ENCODE measurements at places on chromosomes 5 and 9.

DNA sequence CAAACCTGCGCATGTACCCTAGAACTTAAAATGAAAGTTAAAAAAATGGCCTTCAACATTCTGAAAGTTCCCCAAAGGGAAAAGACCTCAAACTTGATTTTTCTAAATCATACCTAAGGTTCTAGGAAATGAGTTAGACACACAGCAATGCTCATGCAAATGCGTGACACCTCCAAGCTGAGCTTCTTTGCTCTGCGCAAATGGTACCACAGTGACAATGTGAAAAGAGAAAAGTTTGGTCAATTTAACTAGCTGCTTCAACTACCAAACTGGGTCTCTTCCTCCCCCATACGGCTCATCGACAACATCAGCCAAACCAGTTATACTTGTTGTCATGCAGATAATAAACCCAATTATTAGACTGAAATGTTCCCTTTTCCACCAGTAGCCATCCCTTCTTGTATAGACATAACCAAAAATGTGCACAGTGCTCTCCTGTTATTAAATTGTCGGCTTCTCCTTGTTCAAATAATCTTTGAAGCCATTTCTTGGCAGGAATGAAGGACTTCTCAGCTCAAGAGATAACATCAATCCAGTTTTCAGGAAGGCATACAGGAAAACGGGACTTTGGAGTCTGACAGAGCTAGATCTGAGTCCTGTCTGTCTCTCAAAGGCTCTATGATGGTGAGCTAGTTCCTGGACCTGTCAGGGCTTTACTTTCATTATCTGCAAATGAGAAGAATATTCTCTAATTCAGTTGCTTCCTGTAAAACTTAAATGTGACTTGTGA is 185.6 kb upstream of the NR3C1 start:
- DNase-seq, result no peak

DNA sequence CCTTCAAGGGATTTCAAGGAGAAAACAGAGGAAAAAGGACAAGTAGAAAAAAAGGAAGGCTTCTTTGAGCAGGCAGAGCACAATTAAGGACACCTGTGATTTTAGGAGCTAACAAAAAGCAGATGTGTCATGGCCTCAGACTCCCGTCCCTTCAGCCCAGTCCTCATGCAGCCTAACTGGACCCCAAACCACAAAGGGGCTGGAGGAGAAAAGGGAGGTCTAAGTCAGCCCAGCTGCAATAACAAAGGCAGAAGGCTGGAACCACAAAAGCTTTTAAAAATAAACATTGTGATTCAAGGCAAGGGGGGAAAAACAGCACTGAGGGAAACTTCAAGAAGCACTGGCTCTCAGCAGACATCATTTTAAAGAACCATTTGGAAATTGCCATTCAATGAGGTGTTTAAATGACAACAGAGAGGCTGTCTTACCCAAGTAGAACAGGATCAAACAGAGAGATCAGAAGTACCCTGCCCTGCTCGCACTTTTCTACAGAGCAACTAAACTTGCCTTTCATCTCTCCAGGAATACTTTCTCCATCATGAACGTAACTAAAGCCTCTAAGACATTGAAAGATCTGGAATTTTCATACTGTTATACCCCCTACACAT is 89.3 kb downstream of the SEMA5A start:
- no peak for DNase-seq

GRCh38 chr9:69997524-69997923 is 46.1 kb upstream of the MAMDC2 start:
- DNase-seq, result no peak

DNA sequence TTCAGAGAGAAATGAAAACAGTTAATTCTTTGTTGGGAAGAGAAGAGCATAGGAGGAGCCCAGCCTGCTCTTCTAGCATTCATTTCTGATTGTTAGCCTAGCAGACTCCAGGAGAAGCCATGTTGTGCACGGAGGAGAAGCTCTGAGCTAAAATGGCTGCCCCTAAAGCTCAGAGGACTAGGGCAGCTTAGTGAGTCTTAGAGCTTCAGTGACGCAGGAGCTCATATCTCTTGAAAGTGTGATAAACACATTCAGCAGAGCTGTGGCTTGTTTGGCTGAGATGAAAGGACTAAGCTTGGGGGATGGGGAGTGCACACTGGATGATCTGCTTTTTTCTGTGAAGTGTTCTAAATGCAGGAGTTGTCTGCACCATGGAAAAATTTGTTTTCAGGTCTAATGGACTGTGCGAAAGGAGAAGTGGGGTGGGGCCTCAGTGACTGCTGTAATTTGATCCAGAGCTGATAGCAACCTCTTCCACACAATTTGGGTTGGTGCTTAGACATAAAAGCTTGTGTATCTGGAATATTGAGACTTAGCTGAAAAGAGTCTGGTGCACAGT is 58.5 kb downstream of the ZNF462 start:
- DNase-seq, result no peak

- DNase-seq, result no peak
Observed at GRCh38 chr5:130992621-130993020, 172.4 kb downstream of the HINT1 start.

GRCh38 chr5:172493906-172494305 is 39.6 kb upstream of the SH3PXD2B start:
- no peak for DNase-seq

DNA sequence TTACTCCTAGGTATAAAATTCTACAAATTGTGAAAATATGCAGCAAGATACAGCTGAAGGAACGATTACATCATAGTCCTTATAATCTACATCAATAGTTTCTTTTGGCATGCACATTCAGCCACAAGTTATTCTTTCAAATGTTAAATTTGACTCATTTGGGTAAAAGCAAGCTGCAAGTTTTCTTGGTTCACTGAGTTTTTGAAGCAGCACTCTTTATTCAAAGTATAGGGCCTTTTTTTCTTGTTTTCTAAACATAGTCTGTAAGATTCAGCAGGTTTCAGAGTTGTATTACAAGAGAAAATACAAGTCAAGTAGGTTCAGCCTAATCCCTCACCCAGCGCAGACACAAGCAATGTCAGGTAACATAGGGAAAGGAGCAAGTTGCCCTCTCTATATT is 981.5 kb downstream of the PTPRD start:
- DNase-seq, result no peak

DNA sequence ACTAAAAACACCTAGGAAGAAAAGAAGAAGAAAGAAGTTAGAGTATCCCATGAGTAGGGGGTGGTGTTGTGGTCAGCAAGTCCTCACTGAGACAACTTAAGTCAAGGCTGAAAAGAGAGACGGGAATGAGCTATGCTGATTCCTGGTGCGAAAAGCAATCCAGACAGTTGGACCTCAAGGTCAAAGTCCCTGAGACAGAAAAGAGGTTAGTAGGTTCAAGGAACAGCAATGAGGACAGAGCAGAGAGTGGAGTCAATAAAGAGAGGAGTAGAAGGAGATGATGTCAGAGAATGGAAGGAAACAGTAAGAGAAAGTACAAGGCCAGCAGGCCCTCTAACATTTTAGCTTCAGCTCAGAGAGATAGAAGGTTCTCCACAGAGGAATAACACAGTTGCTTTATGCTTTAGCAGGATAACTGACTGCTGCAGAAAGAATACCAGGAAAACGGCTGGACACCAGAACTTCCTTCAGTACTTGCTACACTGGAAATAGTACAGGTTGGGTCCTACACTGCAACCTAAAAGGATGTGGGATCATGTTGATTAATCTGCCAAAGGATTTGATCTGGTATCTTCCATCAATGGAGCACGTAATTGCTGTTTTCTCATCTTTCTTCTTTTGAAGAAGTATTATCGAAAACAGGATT is 43.6 kb downstream of the GNAQ start:
- DNase-seq, result no peak

- DNase-seq, result no peak
Observed at GRCh38 chr5:122680623-122681350, 94.1 kb upstream of the SNX2 start.

- no peak for DNase-seq
Observed at GRCh38 chr5:4643190-4643589, 496.9 kb upstream of the ADAMTS16 start.

GRCh38 chr9:4982721-4983482 is 2.2 kb upstream of the JAK2 start:
- no peak for DNase-seq

GRCh38 chr5:28397502-28397941 is 1359.1 kb upstream of the CDH9 start:
- DNase-seq, result no peak

GRCh38 chr5:178404987-178405386 is 172.4 kb upstream of the PHYKPL start:
- DNase-seq, result no peak

- no peak for DNase-seq
Observed at GRCh38 chr5:1642221-1642620, 118.5 kb upstream of the LPCAT1 start.

DNA sequence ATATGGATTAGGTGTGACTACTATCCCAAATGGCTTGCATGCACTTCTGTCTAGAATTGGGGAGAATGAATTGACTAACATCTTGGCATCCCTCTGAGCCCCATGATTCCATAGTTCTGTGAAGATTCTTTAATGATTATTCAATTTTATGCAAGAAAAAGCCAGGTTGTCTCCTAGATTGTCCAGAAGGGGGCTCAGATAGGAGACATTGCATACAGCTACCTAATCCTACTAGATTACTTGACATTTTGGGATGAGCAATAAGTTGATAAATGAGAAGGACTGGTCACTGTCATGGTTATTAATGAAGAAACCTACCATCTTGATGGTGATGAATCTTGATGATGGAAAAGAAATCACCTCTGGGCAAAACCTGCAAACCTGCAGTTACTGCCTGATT is 117.0 kb downstream of the CARTPT start:
- DNase-seq, result no peak

DNA sequence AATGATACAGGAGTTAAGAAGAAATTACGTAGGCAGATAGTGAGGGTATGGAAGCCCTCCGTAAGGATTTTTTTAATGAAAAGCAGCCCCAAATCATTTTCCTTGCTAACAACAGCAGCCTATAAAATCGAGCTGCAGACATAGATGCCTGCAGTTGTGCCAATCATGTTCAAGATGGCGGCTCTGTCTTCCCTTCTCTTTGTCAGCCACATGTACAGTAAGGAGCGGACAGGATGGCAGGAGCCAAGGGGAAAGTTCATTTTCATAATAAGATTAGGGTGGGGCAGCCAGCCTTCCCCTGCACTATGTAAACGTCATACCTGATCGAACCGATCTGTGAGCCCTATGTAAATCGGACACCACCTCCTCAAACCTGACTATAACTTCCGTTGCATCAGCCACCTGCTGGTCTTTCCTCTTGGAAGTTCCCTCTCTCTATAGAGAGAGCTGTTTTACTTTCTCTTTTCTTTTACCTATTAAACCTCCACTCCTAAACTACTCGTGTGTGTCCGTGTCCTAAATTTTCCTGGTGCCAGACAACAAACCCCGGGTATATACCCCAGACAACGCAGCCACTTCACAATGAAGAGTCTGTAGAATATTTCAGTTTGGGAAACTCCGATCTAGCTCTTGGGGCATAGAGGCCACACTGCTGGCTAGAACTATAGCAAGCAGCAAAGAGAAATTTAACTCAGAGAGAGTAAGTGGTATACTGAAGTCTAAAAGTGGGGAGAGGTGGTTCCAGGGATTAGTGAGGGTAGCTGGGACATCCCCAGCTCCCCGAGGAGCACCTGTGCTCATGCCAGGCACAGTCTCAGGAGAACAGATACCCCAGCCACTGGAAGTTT is 20.8 kb upstream of the SLC24A2 start:
- DNase-seq, result no peak

- DNase-seq, result no peak
Observed at GRCh38 chr9:126363250-126363649, 36.6 kb downstream of the MVB12B start.

DNA sequence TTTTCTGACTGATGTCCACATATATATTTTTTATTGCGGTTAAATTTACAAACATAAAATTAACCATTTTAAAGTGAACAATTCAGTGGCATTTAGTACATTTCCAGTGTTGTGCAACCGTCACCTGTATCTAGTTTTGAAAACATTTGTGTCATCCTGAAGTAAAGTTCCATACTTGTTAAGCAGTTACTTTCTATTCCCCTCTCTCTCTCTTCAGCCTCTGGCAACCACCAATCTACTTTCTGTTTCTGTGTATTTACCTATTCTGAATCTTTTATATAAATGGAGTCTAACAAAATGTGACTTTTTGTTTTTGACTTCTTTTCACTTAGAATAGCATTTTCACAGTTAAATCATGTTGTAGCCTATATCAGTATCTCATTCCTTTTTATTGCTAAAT is 480.1 kb upstream of the SMARCA2 start:
- no peak for DNase-seq

GRCh38 chr9:106639873-106640568 is 222.9 kb upstream of the ZNF462 start:
- DNase-seq, result no peak

GRCh38 chr9:4464911-4465513 is 25.3 kb upstream of the SLC1A1 start:
- no peak for DNase-seq

GRCh38 chr5:59607138-59607765 is 286.3 kb downstream of the PDE4D start:
- no peak for DNase-seq

GRCh38 chr9:1434052-1434767 is 384.1 kb downstream of the DMRT2 start:
- DNase-seq, result no peak

GRCh38 chr5:178483620-178484019 is 106.6 kb downstream of the COL23A1 start:
- peak; percentile 6 for DNase-seq

- no peak for DNase-seq
Observed at GRCh38 chr9:79884546-79884945, 312.8 kb downstream of the TLE4 start.

GRCh38 chr5:127590156-127590722 is 58.6 kb upstream of the CTXN3 start:
- no peak for DNase-seq

DNA sequence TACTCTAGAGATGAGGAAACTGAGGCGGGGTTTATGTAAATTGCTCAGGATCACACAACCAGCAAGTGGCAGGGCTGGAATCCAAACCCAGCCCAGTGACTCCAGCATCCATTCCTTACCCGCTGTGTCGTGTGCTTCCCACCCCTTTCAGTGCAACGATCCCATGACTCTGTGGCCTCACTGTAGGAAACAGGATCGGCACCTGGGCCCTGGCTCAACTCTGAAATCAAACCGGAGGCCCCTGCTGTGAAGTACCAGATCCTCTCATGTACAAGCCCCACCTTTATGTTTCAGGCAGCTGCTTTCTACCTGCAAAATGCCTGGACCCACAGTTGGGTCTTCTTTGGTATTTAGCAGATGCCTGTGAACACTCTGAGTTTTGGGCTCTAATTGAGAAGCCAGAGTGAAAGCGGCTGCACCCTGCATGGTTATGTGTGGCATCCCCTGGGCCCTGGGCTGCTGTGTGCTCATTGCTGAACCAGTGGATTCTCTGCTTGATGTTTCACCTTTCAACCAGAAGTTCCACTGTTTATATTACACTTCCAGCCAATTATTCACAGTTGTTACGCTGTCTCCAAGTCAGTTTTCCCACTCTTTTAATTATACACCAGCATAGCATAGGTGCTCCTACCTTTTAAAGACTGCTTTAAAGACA is 36.7 kb downstream of the ABLIM3 start:
- no peak for DNase-seq
